ENCODE measurements at places on chromosomes 4 and X.

DNA sequence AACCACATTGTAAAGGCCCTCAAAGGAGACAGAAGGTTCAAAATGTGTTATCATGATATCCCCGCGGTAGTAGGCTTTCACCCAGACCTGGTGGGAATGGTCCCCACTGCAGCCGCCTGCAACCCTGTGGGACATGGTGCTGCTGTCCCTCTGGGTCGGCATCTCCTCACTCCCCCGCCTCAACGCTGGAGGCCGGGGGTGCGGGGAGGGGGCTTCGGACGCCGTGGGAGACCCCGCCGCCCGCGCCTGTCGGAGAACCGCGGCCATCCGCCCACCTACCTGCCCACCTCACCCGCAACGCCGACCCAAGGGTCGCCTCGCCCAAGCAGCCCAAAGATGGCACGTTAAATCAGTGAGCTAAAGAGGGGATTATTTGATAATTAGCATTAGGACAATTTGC is 11.2 kb upstream of the ARMCX1 start:
- no peak for DNase-seq

GRCh38 chrX:134990801-134991481 is at the start of gene SMIM10:
Gene SMIM10, plus strand, starts transcription at chrX:134990991. Its CDS starts 105 bp downstream, at chrX:134991096.
- DNase-seq: peak; percentile 20

- no peak for DNase-seq
Measured at GRCh38 chr4:40579983-40580382, 49.7 kb downstream of the RBM47 start.

- DNase-seq: no peak
Measured at GRCh38 chrX:88903989-88904718, 157.1 kb downstream of the CPXCR1 start.

- no peak for DNase-seq
Measured at GRCh38 chr4:98627531-98628257, 30.7 kb downstream of the TSPAN5 start.

DNA sequence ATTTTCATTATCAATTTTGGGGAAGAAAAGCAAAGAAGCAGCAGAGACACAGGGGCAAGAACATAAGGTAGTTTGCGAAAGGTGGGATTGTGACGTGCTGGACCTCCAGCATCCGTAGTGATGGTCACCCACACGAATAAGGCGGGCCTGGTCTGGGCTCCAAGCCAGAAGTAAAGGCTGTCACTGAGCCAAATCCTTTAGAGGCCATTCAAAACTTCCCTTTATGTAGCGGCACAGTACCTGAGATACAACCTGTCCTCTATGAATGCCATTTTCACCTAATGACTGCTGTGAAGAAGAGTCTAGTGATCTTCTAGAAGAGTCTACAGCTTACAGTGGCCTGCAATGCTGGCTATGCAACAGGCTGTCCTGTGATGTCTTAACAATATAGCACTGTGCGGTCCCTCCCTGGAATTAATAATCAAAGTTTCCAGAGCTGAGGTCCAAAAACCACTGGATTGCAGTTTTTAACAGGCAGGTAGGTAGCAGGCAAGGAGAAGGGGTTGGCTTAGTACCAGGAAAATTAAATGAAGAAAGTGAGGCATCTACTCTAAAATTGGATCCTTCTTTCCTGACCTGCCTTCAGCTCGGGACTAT is 56.2 kb downstream of the TRIML1 start:
- no peak for DNase-seq

- DNase-seq: no peak
Measured at GRCh38 chr4:815464-816146, 10.3 kb downstream of the CPLX1 start.

- DNase-seq: no peak
Measured at GRCh38 chr4:38003102-38003501, 42.9 kb downstream of the PTTG2 start.

GRCh38 chr4:133465022-133465421 is 315.9 kb downstream of the PCDH10 start:
- no peak for DNase-seq

GRCh38 chr4:9146967-9147366 is 23.2 kb upstream of the FAM90A26 start:
- DNase-seq: no peak

DNA sequence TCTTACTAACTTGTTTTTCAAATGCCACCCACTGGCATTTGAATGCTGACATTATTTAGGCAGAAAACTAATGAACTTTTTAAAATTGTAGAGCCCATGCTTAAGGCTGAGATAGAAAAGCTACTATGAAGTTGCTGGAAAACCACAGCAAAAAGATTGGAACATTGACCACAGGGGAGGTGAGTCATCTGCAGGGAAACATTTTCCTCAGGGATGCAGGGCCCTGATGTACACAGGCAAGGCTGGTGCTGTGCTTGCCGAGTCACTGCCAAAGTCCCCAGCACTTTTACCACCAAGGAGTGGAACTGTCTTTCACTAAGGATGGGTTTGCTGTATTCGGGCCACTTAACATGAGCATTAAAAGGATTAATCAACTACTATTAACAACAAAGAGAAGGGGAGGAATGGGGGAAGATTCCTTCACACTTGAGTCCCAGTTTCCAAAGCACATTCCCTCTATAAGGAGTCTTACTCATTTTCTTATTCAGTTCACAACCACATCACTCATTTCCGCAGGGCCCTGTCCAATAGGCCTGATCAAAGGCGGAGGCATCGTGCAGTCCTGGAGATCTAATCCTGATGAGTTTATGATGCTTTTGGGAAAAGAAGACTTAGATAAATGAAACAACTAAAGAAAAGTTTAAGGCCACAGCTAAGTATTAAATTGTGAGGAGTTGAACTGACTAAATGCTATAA is 202.9 kb upstream of the NPY2R start:
- no peak for DNase-seq

GRCh38 chr4:121072224-121073003 is at the start of gene NDNF:
Gene NDNF, minus strand, starts transcription at chr4:121072535. Its CDS starts 26,698 bp downstream, at chr4:121045837.
- DNase-seq: no peak

DNA sequence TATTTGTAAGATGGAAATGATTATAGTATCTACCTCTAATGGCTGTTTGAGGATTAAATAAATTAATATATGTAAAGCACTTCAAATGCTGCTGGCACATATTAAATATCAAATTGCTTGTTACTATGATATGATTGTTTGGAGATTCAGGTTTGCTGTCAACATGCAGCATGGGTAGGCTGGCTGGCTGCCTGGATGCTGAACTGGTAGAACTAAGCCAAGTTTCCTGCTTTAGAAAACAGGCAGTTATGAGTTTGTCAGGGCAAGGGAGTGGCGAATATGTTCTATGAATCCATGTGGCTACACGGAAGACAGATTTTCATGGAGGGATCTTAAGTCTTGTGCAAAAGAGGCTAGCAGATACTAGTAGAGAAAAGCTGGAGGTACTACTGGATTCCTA is 239.6 kb downstream of the GBA3 start:
- DNase-seq: no peak

GRCh38 chr4:29805245-29805644 is 914.9 kb upstream of the PCDH7 start:
- DNase-seq: no peak

- no peak for DNase-seq
Measured at GRCh38 chr4:168592676-168593075, 95.8 kb downstream of the PALLD start.

DNA sequence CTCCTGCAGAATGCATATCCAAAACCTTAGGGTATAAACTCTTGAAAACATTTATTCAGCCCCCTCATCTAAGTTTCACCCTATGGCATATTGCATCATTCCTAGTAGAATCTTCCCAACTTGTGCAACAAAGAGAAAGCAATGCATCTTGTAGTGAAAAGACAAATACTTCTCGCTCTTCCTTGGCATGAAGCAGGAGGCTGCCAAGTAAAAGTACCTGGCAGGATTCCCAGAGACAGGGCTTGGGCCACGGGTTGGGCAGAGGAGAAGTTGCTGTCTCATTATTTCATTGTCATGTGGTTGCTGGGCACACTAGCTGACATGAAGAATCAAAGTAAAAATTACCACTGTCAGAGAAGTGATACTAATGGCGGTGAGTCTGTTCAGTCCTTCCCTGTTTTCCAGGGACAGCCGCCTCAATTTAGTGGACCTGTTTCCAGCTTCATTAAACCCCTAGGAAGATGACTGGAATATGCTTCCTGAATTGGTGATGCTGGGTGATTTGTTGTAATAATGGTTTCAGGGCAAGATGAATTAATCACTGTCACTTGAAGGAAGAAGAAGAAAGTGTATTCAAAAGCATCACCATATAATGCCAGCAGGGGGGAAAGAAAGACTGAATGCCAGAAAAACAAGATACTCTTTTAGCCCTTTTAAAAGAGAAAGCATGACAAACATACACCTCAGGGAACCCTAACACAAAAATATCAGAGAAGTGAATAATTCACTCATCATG is 380.5 kb upstream of the IGFBP7 start:
- DNase-seq: no peak

DNA sequence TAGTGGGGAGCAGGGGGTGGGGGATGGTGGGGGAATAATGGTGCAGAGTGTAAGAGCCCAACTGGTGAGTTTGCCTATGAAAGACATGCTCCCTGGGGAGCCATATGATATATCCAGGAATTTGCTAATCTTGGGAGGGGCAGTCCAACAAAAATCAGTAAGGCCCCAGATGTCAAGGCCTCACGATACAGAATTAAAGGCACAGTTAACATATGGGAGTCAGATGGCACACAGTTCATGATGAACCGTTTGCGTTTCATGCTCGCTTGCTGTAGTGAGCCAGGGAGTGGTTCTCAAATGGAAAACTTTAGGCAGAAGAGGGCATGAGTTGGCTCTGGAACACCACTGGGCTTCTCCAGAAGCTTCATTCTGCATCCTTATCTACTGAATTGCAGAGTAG is 33.9 kb upstream of the VCX2 start:
- no peak for DNase-seq

DNA sequence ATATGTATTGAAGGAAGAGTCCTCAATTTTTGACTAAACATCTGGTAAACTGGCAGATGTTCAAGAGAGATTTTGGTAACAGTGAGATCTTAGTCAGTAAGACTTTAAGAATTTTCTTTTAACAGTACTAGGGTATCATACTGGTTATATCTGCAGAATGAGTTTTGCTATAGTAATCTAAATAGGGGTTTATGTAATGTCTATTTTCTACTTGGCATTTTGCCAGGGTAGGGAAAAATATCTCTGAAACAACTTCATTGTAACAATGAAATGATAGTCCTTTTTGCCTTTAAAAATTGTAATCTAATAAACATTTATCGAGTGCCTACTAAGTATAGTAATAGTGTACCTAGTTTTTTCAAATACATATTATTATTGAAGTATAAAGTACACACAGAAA is 32.1 kb downstream of the XK start:
- DNase-seq: no peak

DNA sequence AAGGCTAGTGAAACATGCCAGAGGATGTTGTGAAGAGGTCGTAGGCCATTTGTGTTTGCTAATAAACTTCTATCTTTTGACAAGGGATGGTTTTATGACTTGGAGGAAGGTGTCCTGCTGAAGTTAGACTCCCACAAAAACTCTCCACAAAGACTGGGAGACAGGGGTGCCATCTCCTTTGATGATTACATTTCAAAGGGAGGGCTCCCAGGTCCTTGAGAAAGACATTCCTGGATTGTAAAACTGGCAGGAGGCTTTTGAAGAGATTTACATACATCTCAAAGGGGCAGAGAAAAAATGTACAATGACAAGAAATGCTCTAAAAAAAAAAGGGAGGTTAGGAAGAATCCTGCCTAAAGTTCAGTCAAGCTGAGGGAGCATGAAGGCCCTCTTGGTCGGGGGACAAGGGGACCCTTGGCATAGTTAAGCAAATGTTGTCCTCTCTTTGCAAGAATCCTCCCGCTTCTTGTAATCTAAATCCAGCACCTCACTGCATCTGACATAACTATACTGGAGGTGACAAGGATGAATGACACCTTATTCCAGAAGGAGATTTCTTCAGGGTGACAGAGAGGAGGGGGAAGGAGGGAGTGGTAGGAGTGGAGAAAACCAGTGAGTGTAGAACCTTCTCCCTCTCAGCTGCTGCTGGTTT is 41.1 kb upstream of the MGST2 start:
- DNase-seq: no peak

- no peak for DNase-seq
Measured at GRCh38 chr4:41505161-41505661, 32.7 kb upstream of the LIMCH1 start.

DNA sequence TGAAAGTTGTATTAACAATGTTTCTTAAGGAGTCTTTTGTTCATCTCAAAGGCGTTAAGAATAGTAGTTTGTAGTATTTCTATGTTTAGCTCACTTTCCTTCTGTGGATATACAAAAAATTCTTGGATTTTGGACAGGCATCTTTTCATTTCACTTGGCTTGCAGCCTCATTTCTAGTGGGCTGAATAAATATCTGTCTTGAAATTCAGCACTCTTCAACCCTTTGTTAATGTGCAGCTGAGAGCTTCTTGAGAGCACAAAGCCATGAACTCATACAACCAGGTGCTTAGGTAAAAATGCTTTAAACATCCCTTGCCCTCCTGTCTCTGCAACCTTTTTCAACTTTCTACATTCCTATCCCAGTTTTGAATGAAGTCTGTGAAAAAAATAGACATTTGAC is 1003.2 kb downstream of the C4orf33 start:
- DNase-seq: no peak

GRCh38 chrX:154649503-154650220 is 3.7 kb downstream of the CTAG2 start:
- no peak for DNase-seq

GRCh38 chr4:76892001-76892400 is 5.9 kb downstream of the SOWAHB start:
- no peak for DNase-seq

DNA sequence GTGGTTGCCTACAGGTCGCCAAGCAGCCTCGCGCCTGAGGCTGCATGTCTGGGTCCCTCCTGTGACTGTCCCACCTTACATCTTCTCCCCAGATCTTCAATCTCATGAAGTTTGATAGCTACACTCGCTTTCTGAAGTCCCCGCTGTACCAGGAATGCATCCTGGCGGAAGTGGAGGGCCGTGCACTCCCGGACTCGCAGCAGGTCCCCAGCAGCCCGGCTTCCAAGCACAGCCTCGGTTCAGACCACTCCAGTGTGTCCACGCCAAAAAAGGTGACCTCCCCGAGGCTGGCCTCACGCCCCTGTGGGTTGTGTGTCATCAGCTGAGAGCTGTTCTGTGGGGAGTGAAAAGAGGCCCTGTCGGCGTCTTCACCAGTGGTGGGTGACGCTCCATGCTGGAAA is 24.9 kb upstream of the HGFAC start:
- DNase-seq: no peak

- no peak for DNase-seq
Measured at GRCh38 chr4:26670903-26671537, 87.1 kb downstream of the TBC1D19 start.

GRCh38 chr4:683982-684622 is 4.8 kb downstream of the SLC49A3 start:
- no peak for DNase-seq

GRCh38 chrX:19824603-19825002 is 62.8 kb downstream of the SH3KBP1 start:
- DNase-seq: no peak

- no peak for DNase-seq
Measured at GRCh38 chrX:46837558-46838485, 979 bp downstream of the RP2 start.

DNA sequence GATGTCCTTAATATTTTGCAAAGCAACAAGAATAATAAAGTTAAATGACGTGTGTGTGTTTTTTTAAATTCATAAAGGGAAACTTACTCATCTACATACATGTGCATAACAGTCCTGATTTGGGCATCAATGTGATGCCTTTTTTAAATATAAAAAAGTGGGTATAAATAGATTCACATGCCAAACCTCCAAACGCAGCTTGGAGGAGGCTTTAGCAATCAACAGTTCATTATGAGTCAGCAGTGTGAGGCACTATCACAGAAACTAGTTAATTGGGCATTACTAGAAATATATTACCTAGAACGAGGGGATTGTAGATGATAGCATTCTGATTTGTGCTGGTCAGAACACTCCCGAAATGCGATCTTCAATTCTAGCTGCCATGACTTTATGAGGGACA is 115.1 kb downstream of the HS6ST2 start:
- no peak for DNase-seq

All from kidney capillary endothelial cell (primary cell).